ENCODE measurements at places on chromosomes 11 and 22.

DNA sequence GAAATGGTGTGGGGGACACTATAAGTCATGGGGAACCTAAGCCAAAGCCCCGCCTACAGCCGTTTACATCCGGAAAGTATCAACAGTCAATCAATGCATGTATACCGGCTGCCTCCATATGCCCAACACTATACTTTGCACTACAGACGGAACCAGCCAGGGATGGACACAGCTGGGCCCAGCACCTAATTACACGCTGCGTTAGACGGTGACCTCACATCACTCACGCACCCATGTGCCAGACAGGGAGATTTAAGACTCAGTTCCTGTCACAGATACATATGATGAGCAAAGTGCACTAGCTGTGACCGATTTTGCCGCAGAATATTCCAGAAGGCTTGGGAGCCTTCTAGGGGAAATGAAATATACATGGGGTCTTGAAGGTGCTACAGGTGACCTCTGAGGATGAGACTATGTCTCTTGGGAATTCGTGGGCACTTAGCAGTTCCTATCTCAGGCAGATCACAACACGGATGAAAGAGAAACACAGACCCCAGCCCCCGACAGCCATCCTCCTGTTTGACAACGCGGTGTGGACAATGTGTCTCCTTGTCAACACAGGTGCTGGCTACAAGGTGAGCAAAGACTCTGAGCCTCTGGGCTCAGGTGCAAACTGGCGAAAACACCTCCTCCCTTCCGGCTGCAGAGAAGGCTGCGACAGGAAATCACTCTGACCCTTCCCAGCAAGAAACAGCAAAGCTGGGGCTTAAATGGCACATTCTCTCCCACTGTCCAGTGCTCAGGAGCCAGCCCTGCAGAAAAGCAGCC lies 8.0 kb downstream of the AHNAK start:
- no peak for DNase-seq

DNA sequence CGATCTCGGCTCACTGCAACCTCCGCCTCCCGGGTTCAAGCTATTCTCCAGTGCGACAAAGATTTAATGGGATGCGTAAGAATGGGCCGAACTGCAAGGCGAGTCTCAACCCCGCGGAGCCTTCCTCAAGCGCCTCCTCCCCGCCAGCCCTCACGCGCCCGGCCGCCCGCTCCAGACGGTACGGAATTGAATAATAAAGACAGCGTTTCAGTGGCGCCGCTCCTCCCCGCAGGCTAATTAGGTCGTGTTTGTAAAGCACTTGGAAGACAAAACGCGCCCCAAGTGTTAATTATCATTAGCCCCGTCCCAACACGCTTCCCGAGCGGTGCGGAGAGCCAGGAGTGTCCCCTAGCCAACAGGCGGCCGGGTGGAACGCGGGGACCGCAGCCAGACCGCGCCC lies 192.0 kb downstream of the BUD13 start:
- DNase-seq: peak; percentile 95

GRCh38 chr11:61963282-61964057 lies 4.0 kb downstream of the FTH1 start:
- DNase-seq: no peak

- no peak for DNase-seq
Measured at GRCh38 chr22:47351836-47352579, 589.6 kb downstream of the TBC1D22A start.

GRCh38 chr11:91998481-91998880 lies 226.1 kb upstream of the FAT3 start:
- DNase-seq: no peak

- peak; percentile 67 for DNase-seq
Measured at GRCh38 chr22:37983860-37984791, at the start of gene SOX10. Gene SOX10, minus strand, starts transcription at chr22:37984555. Its CDS starts 771 bp downstream, at chr22:37983784.

GRCh38 chr22:49616356-49617231 lies 211.1 kb downstream of the BRD1 start:
- no peak for DNase-seq

- peak; percentile 83 for DNase-seq
Measured at GRCh38 chr11:116703421-116703820, 69.4 kb downstream of the BUD13 start.

GRCh38 chr11:43557553-43558110 lies 122.9 kb upstream of the HSD17B12 start:
- peak; percentile 67 for DNase-seq

- no peak for DNase-seq
Measured at GRCh38 chr11:92846491-92847125, 122.8 kb upstream of the MTNR1B start.

- DNase-seq: peak; percentile 85
Measured at GRCh38 chr11:117597071-117597470, 199.9 kb downstream of the DSCAML1 start.

GRCh38 chr11:24556693-24557092 lies 59.8 kb downstream of the LUZP2 start:
- DNase-seq: no peak

DNA sequence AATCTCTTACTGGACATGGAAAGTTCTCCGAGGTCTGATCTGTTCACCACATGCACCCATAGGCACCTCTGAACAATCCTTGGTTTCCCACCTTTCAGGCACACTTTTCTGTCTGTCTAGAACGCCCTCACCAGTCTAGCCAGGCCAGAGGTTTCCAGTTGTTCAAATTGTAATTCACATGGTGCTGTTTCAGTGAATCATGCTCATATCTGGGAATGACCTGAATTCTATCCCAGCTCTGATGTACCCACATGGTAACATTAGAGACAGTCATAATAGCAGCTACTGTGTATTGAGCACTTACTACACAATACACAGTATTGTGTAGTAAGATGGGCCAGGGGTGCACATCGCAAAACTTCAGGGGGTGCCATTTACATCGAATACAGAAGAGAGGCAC lies 138.2 kb downstream of the COMMD9 start:
- no peak for DNase-seq

GRCh38 chr11:116895048-116895757 lies 57.8 kb upstream of the APOA1 start:
- DNase-seq: peak; percentile 87

GRCh38 chr11:61155741-61156140 lies 5.5 kb downstream of the VPS37C start:
- DNase-seq: no peak

GRCh38 chr11:32316858-32317642 lies 118.3 kb downstream of the WT1 start:
- DNase-seq: peak; percentile 6

- peak; percentile 75 for DNase-seq
Measured at GRCh38 chr11:65355776-65356393, 1.3 kb downstream of the TIGD3 start.

GRCh38 chr22:25569361-25569760 lies 4.9 kb downstream of the GRK3 start:
- DNase-seq: no peak

- DNase-seq: no peak
Measured at GRCh38 chr11:95170294-95170693, 60.7 kb downstream of the SESN3 start.

DNA sequence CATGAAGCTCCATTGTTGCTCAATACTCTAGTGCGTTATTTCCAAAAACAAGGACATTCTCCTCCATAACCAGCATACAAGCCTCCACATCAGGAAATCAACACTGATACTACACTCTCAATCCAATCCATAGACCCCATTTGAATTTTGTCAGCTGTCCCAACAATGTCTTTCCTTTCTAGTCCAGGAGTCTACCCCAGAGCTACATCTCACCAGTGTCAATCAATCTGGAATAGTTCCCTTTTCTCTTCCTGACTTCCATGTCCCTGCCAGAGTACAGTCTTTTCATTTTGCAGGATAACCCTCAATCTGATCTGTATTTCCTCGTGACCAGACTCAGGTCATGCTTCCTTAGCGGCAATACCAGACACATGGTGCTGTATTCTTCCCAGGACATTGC lies 43.0 kb downstream of the TCF20 start:
- no peak for DNase-seq

- no peak for DNase-seq
Measured at GRCh38 chr11:70525466-70525865, 127.1 kb downstream of the CTTN start.

DNA sequence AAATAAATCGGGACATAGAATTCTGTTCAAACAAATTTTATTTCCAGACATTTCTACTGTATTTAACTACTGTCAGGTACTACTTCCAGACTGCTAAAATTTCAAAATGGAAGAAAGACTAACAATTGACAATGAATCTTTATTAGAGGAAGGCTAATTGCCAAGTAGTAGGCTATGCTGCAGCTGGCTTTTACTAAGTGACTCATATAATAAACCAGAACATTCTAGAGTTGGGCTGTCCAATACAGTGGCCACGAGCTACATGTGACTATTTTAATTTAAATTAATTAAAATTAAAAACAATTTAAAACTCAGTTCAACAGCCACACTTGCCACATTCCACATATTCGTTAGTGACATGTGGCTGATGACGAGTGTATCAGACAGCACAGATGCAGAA lies 27.6 kb downstream of the CHKA start:
- no peak for DNase-seq

GRCh38 chr22:26660961-26661578 lies 3.7 kb downstream of the MIAT start:
- DNase-seq: peak; percentile 43

- DNase-seq: no peak
Measured at GRCh38 chr11:36703055-36703404, 105.0 kb upstream of the RAG2 start.

- DNase-seq: no peak
Measured at GRCh38 chr11:66012371-66012945, 650 bp downstream of the CST6 start.

GRCh38 chr11:47611348-47611794 lies 17.2 kb upstream of the C1QTNF4 start:
- no peak for DNase-seq

- DNase-seq: no peak
Measured at GRCh38 chr22:41327124-41327523, 25.8 kb downstream of the ZC3H7B start.

- DNase-seq: no peak
Measured at GRCh38 chr11:93659196-93659595, 2.3 kb upstream of the CEP295 start.

GRCh38 chr11:47464483-47464882 lies 15.5 kb upstream of the RAPSN start:
- DNase-seq: peak; percentile 59

GRCh38 chr11:34793666-34794065 lies 122.5 kb downstream of the APIP start:
- no peak for DNase-seq

DNA sequence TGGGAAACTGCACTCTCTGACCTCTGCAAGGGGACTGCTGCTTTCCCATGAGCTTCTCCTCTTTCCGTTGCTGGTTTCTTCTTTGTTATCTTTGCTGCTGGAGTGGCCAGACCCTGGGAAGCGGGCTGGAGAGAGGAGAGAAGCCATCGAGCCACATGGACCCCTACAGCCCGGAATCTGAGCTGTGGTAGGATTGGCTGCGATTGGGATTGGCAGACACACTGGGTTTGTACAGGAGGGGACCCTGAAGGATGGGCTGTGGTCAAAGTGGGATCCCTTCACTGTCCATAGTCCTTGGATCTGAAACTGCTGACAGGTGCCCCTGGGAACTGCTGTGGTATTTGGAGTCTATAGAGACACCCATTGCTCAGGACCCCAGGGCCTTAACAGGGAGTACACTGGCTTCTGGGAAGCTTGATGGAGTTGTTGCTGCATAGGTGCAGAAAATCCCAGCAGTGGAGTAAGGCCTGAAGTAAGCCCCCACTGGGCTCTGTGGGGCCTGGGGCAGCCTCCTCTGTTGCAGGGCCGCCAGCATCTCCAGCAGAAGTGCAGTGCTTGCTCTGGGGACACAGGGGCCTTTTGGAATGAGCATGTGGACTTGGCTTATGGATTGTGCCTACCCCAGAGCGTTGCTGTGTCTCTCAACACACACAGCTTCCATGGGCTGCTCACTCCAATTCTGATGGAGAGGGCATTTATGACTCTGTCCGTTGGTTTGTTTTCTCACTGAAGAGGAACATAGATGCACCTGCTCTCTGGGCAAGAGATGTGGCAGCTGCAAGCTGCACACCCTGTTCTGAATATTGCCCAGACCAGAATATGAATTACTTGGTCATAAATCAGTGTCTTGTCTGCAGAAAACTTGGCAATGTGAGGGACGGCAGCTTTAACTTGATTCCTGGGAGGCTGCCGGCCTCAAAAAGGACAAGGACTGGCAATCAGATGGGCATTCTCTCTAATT lies 32.0 kb downstream of the BCR start:
- DNase-seq: no peak

GRCh38 chr11:129694538-129694937 lies 121.1 kb upstream of the TMEM45B start:
- peak; percentile 32 for DNase-seq

DNA sequence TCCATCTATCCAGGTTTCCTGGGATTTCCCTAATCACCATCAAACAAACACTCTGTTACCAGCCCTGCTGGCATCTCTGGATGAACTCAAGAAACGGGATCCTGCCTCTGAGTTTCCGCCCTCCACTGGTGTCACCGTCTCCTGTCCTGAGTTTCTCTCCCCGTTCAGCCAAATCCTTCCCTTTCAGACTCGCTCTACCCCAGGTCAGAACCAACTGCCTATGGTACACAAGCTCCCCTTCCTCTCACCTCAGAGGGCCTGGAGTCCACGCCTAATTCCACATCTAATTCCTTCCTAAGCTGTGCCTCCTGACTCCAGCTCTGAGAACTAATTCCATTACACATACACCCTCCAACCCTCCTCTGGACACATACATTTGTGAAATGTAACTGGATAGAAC lies 96.1 kb downstream of the SHANK2 start:
- no peak for DNase-seq

- DNase-seq: no peak
Measured at GRCh38 chr22:44455963-44456358, 42.1 kb downstream of the RTL6 start.

- no peak for DNase-seq
Measured at GRCh38 chr11:115161876-115162275, 342.3 kb downstream of the CADM1 start.

DNA sequence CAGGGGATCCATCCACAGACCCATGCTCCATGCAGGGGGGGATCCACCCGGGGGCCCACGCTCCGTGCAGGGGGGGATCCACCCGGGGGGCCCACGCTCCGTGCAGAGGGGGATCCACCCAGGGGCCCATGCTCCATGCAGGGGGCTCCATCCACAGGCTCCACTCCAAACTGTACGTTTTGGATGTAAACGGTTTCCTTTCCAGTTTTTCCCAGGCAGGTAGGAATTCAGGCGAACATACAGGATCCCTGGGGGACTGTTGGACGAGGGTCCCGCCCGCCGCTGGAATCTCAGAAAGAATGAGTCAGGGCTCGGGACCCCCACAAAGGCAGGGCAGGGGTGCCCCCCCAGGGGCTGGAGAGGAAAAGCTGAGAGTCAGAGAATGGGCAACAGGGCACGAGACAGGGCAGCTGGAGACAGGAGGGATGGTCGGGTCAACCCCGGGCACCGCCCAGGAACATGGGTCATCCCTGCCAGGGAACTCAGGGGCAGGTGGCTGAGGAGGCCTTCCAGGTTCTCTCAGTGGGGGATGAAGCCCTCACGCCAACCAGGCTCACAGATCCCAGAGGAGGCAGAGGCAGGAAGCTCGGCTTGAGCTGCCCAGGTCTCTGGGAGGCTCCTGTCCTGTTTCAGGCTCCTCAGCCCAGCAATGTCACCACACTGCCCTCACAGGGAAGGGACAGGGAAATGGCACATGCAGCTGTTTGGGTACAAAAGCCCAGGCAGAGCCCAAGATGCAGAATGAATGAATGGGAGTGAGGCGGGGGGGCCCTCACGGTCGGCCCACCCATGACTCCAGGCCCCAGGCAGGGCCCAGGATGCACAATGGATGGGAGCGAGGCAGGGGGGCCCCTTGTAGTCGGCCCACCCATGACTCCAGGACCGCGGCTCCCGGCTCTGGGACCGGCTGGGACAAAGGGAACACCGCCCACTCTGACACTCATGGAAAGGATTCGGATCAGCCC lies 200.2 kb downstream of the BRD1 start:
- no peak for DNase-seq

Measured in GM23338 (cell line).